ENCODE measurements at places on chromosomes 2 and 18. TPM values are rescaled to one million over a fixed set of nuclear protein-coding genes. Genes with fewer than 3 reads are reported as not detected.

- H3K4me1 ChIP-seq, result peaks cover 81% of the 10 kb centered on the region
- H3K27ac ChIP-seq, result peak overlapping the region; percentile 96
- H3K27me3 ChIP-seq, result peaks cover 10% of the 10 kb centered on the region
- H3K36me3 ChIP-seq, result no peaks in the 10 kb centered on the region
- peak overlapping the region; percentile 42 for H3K4me3 ChIP-seq
These were observed 9.5 kb upstream of the SMAD7 start for GRCh38 chr18:48959921-48960920.

GRCh38 chr18:55634545-55634944 lies 46.6 kb upstream of the TCF4 start:
- no peak overlapping the region for H3K27ac ChIP-seq
- peaks cover 6% of the 10 kb centered on the region for H3K4me1 ChIP-seq
- H3K27me3 ChIP-seq, result no peaks in the 10 kb centered on the region
- H3K36me3 ChIP-seq, result no peaks in the 10 kb centered on the region
- no peak overlapping the region for H3K4me3 ChIP-seq

TTR gene
- total RNA-seq, result 1.0 TPM

- no peak for DNase-seq
- no peaks in the 10 kb centered on the region for H3K4me1 ChIP-seq
- H3K27ac ChIP-seq, result no peak overlapping the region
- H3K4me3 ChIP-seq, result no peak overlapping the region
- no peaks in the 10 kb centered on the region for H3K27me3 ChIP-seq
These were observed 44.5 kb upstream of the CHN1 start for GRCh38 chr2:175049661-175050060.

REG3G gene
- total RNA-seq, result 0.30 TPM

DNA sequence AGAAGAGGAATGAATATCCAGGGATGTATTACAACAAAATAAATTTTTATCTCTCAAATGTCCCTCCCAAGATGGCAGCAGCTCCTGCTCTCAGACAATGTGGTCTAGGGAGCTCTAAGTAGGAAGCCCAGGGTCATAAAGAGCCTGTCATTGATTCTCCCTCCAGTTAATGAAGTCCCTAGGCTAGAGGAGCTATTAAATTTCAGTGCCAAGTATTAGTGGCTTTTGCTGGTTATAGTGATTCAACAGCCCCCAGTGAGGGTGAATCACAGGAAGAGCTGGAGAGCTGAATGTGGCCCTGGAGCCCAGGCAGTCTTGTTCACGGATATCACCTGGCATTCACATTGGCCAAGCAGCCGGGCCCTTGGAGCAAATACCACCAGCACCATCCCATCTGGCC lies 109.8 kb upstream of the YPEL5 start:
- H3K4me1 ChIP-seq, result peaks cover under 1% of the 10 kb centered on the region
- H3K27me3 ChIP-seq, result no peaks in the 10 kb centered on the region
- no peak overlapping the region for H3K27ac ChIP-seq
- no peak for DNase-seq
- no peaks in the 10 kb centered on the region for H3K36me3 ChIP-seq

DNA sequence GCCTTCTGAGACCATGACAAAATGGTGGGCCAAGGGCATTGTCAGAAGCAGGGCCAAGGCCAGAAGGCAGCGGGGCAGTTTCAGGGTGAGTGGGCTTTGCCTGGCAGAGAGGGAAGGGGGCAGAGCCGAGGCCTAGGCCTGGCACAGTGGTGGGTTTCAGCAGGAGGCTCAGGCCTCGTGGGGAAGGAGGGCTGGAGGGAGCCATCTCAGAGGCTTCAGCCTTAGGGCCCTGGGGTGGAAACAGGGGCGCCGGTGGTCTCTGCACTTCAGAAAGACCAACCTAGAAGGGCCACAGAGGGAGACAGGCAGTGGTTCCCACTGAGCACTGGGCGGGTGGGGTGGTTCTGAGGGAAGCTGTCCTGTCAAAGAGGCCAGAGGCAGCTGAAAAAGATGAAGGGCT lies 58.0 kb upstream of the SMAD7 start:
- no peak overlapping the region for H3K27ac ChIP-seq
- H3K27me3 ChIP-seq, result peaks cover 3% of the 10 kb centered on the region
- H3K4me3 ChIP-seq, result no peak overlapping the region
- no peak for DNase-seq
- peaks cover 17% of the 10 kb centered on the region for H3K4me1 ChIP-seq
- H3K36me3 ChIP-seq, result no peaks in the 10 kb centered on the region

- no peaks in the 10 kb centered on the region for H3K27me3 ChIP-seq
- H3K36me3 ChIP-seq, result no peaks in the 10 kb centered on the region
- H3K4me1 ChIP-seq, result no peaks in the 10 kb centered on the region
These were observed 13.5 kb downstream of the PDE11A start for GRCh38 chr2:178059111-178059510.

Data from WTC11 (cell line).